ENCODE measurements at places on chromosomes 12 and 14.

DNA sequence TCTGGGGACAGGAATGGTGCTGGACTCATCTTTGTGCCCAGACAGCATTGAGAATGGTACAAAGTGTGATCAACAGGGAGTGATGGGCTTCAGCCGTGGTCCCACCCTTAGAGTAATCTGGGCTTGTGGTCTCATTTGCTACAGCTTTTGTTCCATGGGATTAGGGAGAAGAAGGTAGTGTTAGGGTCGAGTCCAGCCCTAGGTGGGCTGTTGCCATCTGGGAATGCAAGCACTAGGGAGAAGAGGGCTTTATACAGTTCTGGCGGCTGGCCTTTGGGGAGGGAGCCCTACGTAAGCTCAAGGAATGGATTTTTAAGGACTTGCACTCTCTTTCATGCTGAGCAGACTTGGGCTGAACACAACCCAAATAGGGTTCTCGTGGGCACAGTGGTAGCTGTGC, 4.9 kb downstream of the PLEKHG3 start:
- no peak for DNase-seq

DNA sequence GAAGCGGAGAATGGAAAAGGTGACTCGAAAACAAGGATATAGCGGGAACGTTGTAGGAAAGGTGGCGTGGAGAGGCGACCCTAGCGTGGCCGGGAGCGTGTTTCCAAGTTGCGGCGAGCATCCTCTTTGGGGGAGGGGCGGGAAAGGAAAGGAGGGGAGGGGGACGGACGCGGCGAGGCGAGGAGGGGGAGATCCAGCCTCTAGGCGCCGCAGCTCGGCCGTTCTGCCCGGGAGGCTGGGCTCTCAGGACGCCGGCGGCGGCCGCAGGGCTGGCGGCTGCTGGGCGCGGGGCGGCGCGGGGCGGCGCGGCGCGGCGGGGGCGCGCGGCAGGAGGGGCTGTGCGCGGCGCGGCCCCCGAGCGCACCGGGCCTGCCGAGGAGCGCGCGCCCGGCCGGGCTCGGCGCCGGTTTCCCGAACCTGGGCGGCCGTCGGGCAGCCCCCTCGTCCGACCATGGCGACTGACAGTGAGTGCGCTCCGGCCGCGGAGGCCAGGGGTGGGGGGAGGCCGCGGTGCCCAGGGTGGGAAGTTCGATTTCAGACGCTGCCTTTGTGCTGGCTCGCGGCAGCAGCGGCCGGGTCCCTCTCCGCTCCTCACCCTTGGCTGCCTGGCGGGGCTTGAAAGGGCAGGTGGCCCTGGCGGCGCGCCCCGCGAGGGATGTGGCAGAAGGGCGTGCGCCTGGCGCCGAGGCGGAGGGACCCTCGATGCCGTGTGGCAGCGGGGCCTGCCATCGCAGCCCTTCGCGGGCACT, 50.3 kb downstream of the SNAPC1 start:
- DNase-seq = no peak

- no peak for DNase-seq
These were observed 17.4 kb downstream of the CDKN1B start for GRCh38 chr12:12734561-12735071.

- no peak for DNase-seq
These were observed 133.5 kb downstream of the LLPH start for GRCh38 chr12:65997056-65997455.

- DNase-seq = no peak
These were observed 227.4 kb downstream of the TMEM132D start for GRCh38 chr12:129676411-129676810.

DNA sequence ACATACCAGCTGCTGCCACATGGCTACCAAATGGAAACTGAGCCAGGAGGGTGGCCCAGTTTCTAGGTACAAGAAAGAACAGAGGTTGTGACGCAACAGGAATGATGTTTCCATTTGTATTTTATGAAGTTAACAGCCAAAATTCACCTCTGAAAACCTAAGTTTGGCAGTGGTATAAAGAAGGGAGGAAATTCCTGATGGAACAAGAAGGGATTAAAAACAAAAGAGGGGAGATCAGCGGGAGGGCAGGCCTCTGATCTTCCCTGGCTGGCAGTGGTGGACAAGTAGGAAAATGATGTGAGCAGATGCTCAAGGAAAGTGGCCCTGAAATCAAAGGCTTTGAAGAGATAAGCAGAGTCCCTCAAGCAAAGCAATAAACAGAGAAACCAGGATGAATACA, 47.3 kb upstream of the BCL2L14 start:
- DNase-seq = no peak

DNA sequence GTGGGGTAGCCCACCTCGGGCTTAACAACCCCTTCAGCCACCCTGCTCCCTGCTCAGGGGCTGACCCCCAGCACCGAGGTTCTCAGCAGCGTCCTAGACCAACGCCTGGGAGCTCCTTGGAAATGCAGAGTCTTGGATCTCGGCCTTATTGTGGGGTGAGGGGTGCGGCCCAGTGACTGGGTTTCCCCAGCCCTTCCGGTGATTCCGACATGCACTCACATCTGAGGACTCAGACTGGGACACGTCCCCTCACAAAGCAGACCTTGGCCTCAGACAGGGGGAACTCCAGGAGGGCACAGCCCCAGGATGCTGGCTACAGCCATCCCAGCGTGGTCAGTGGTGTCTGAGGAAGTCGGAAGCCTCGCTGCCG, 117.7 kb downstream of the RFLNA start:
- DNase-seq = no peak

DNA sequence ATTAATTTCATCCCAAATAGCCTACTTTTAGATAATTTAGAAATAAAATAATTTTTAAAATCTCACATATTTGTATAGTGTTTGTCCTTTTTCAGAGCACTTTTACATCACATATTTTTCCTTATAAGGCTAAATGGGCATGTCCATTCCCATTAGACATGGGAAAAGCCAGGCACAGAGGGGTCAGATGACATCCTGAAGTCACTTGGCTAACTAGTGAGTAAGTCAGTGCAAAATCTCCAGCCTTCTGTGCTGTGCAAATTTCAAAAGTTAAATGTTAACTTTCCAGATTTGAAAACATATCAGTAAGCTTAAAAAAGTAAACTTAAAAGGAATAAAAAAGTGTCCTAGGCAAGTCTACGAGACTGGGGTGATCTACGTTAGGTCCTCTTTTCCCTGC, 117.4 kb downstream of the EMP1 start:
- no peak for DNase-seq

DNA sequence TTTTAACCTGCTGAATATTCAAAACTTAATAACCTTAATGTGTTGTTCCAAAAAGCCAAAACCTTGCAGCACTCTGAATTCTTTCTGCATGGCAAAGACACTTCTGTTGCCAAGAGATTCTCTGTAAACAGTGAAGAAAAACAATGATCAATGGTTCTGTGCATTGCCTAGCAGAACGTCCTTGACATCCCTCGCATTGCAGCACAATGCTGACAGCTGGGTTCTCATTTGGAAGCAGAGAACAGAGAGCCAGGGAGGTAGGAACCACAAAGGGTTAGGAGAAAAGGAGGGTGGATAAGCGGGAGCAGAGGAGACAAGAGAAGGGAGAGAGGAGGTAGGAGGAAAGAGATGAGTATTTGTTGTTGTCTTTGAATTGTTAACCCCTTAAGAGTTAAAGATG, 501.1 kb downstream of the NAV3 start:
- no peak for DNase-seq

DNA sequence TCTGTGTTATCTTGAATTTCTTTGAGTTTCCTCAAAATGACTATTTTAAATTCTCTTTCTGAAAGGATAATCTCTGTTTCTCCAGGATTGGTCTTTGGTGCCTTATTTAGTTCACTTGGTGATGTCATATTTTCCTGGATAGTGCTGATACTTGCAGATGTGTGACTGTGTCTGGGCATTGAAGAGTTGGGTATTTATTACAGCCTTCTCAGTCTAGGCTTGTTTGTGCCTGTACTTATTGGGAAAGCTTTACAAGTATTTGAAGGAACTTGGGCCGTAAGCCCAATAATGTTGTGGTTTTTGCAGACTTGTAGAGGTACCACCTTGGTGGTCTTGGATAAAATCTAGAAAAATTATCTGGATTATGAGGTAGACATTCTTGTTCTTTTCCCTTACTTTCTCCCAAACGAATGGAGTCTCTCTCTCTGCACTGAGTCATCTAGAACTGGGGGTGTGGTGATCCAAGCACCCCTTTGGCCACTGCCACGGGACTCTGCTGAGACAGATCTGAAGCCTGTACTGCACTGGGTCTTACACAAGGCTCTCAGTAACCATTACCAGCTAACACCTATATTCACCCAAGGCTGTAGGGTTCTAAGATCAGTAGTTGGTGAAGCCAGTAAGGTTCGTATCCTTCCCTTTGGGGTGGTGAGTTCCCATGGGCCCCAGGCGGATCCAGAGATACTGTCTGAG, 703.7 kb upstream of the MGAT4C start:
- DNase-seq = no peak

- DNase-seq = no peak
These were observed 9.4 kb downstream of the ANKRD9 start for GRCh38 chr14:102500158-102500662.

- no peak for DNase-seq
These were observed 30.8 kb downstream of the DEGS2 start for GRCh38 chr14:100128688-100129087.

GRCh38 chr14:41409806-41410205, 196.9 kb upstream of the LRFN5 start:
- DNase-seq = no peak

- no peak for DNase-seq
These were observed 283.5 kb downstream of the KSR2 start for GRCh38 chr12:117685110-117685926.

GRCh38 chr14:102314242-102315011, 5.1 kb upstream of the ZNF839 start:
- DNase-seq = peak; percentile 74

DNA sequence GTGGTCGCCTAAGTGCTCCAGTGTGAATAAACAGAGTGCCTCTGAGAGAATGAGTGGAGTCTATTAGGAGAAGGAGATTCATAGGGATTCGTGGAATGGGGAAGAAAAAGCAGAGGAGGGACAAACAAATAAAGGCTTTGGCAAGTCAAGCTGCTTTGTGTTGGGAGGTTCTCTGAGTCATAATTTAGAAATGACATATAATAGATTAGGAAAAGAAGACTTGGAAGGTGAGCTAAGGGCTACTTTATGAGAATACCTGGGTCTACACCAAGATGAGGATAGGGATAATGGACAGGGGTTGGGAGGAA, 6.4 kb upstream of the NTN4 start:
- no peak for DNase-seq

DNA sequence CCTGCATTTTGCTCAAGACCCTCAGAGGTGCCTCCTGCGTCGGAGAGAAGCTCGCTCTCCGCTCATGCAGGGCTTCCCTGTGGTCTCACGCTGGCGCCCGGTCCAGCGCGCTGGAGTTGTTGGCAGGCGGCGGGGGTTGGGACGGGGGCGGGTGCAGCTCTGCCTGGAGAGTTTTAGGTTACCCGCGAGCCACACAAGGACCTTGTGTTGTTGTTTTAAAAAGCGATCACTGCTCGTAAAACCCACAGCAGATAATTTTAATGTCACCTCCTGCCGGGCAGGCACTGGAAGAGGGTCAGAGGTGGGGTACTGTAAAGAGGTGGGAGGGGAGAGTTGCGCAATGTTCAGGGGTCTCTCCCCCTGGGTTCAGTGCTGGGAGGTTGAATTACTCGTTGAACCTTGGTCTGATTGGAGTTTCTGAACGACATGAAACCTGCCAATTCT, 850 bp downstream of the SMOC1 start:
- no peak for DNase-seq

- peak; percentile 31 for DNase-seq
These were observed 5.5 kb downstream of the CEP170B start for GRCh38 chr14:104870368-104871144.

GRCh38 chr14:104604458-104605449, at the start of gene TMEM179:
Gene TMEM179, minus strand, starts transcription at chr14:104604772. Its CDS starts 31 bp downstream, at chr14:104604741.
- DNase-seq = no peak

DNA sequence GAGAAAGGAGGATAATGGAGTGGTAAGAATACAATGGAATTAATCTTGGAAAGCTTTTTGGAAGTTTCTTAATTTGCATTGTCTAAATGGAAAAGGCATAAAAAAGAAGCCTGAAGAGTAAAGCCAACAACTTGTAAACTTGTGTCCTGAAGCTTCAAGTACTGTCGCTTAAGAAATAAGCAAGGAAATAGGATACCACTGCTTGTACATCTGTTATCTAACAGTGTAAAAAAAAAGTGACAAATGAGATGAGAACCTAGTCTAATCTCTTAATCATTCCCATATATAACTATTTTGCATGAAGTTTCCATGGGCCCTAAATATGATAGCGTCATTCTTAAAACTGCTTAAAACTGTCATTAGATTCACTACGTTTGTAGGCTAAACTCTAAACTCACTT, 134.0 kb upstream of the DYRK2 start:
- no peak for DNase-seq

DNA sequence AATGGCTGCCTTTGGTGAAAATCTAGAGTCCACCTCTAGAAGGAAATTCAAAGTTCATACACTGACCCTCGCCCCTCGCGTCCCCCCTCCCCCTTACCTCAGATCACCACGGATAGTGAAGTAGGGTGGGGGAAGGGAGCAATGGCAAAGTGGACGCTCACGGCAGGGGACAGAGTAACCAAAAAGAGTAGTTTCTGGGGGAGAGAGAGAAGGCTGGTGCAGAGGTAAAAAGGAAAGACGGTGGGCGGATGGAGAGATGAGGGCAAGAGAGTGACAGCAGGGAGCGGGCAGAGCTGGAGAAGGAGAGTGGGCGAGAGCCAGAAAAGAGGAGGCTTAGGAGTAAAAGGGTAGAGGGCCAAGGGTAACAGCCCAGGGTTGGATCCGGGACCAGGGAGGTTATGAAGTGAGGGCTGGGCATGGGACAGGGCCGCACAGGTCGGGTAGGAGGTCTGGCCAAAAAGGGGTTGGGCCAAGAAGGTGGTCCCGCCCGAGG, 423 bp downstream of the ALDH6A1 start:
- no peak for DNase-seq

DNA sequence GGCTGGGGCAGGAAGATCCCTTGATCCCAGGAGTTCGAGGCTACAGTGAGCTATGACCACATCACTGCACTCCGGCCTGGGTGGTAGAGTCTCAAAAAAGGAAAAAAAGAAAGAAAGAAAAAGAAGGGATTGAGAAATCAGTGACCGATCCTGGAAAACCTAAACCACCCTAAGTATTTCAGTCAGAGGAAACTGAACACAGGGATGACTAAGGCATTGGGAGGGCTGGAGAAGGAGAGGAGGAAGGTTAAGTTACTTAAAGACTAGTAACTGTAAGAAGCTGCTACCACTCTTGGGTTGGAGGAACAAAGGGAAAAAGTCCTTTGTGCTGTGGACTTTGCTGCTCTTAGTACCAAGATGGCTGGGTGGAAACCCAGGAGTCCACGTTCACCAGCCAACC, 10.6 kb downstream of the HHIPL1 start:
- no peak for DNase-seq

DNA sequence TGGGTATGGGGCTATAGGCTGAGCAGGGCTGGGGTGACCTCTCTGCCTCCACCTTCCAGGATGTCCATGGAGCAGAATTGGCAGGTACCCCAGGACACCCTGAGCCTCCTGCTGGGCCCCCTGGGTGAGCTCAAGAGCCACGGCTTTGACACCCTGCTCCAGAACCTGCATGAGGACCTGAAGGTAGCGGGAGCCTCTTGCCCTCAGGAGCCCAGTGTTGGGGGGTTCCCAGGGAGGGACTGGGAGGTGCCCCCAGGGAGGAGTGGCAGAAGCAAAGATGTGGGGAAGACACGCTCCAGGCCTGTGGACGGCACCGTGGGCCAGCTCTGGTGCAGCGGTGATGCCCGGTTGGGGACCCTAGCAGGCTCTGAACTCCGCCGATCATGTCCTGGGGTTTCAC, 8.3 kb downstream of the TNFAIP2 start:
- DNase-seq = no peak
